Activated naive CD8-positive, alpha-beta T cell treated with anti-CD3 and anti-CD28 coated beads for 36 hours (primary cell): ENCODE measurements at places on chromosomes 2 and 18.
A peak's percentile ranks its signal among the peaks of the same experiment; 100 is the strongest.

DNA sequence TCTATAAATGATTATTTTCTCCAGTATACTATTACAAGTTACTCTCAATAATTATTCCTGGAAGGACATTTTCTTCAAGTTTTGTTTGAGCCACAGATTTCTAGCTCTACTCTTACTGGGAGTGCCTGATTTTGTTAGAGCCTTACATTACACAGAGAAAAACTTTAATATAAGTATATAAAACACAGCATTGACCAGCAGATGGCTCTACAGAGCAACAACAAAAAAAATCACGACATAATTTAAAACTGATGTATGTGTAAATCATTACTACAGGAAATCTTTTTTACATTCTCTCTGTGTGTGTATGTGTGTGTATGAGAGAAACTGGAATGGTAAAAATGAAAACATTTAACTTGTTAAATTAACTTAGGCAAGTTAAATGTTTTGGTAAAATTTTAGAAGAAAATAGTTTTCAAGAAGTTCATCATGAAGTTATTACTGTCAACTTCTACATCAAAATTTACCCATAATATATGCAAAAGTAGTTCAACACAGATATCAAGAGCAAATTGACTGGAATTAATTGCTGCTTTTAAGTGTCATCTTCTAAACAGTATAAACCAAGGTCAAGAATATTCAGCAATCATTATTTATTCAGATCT lies 103.3 kb downstream of the MDH1 start:
- DNase-seq = no peak

- DNase-seq = no peak
Measured at GRCh38 chr18:57107140-57107832, 39.6 kb upstream of the BOD1L2 start.

GRCh38 chr18:63836456-63836855 lies 51.0 kb upstream of the SERPINB2 start:
- DNase-seq = no peak

GRCh38 chr2:60230037-60230436 lies 323.4 kb downstream of the BCL11A start:
- no peak for DNase-seq

DNA sequence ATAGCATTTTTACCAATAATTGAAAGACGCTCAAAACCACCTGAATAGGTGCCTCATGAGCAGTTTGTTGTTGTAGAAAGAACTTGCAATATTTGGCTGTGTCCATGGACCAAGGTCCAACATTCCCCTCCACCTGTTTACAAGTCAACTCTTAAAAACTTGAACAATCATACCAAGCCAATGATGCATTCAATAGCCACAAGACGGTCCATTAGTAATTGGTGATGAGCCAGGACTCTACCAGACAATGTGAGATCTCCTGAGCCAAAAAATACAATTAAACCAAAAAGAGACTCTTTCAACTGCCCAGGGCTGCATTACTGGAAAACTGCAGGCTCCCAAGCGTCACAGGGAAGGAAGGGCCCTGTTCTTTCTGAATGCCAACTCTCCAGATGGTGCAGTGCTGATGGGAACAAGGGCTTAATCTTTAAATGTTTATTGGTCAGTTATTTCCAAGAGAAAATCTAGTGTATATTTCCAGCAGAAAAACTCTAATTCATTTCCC lies 118.8 kb upstream of the EPB41L3 start:
- no peak for DNase-seq

GRCh38 chr2:165698444-165698884 lies 95.6 kb downstream of the GALNT3 start:
- DNase-seq = no peak

DNA sequence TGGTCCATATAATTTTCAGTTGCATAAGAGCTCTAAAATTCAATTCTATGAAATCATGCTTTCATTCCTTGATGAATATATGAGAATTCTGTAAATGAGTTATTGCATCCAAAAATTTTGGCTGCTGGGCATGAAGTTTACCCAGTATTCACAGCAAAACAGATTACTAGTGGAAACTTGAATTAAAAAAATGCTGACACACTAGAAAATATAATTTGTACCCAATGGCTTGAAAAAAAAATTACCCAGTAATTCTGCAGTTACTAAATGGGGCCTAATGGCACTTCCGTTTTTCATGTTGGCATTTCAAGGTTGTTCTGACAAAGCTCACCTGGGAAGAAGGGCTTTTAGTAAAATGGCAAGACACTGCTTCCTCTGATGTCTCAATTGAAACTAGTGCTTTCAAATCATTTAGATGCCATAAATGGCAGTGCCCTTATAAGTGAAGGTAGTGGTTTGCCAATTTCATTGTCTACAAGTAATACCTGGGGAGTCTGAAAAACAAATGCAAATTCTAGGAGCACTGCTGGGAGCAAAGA lies 343.6 kb downstream of the TDRD15 start:
- no peak for DNase-seq

DNA sequence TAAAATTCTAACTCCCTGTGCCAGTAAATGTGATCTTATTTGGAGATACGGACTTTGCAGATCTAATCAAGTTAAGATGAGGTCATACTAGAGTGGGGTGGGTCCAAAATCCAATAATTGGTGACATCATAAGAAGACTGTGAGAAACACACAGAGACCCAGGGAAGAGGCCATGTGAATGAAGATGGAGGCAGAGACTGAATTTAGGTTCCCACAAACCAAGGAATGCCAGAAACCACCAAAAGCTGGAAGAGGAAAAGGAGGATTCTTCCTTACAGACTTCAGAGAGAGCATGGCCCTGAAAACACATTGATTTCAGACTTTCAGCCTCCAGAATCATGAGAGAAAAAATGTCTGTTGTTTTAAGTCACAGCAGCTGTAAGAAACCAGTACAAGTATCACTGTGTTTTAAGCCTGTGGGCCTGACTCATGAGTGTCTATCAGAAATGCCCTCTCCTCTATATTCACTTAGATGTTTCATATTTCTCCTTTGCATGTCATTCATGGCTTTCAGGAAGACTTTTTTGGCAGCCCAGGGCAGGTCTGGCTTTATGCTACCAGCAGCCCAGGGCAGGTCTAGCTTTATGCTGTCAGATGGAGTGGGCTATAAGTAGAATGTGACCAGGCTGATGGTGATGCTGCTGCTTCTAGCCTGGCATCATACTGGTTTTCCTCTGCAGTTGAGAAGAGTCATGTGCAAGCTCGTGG lies 100.0 kb downstream of the SPOPL start:
- DNase-seq = no peak

- no peak for DNase-seq
Measured at GRCh38 chr2:30448308-30448707, 1.3 kb downstream of the LCLAT1 start.

- DNase-seq = no peak
Measured at GRCh38 chr2:168186452-168186851, 60.9 kb downstream of the STK39 start.

- no peak for DNase-seq
Measured at GRCh38 chr2:39696838-39697237, 31.1 kb downstream of the TMEM178A start.

- no peak for DNase-seq
Measured at GRCh38 chr2:108629417-108629816, 89.9 kb upstream of the RANBP2 start.

GRCh38 chr18:54696616-54697293 lies 105.7 kb downstream of the DYNAP start:
- DNase-seq = no peak

- DNase-seq = no peak
Measured at GRCh38 chr2:191650896-191651773, 26.8 kb upstream of the NABP1 start.

GRCh38 chr2:156517419-156517818 lies 81.2 kb downstream of the GPD2 start:
- DNase-seq = no peak

DNA sequence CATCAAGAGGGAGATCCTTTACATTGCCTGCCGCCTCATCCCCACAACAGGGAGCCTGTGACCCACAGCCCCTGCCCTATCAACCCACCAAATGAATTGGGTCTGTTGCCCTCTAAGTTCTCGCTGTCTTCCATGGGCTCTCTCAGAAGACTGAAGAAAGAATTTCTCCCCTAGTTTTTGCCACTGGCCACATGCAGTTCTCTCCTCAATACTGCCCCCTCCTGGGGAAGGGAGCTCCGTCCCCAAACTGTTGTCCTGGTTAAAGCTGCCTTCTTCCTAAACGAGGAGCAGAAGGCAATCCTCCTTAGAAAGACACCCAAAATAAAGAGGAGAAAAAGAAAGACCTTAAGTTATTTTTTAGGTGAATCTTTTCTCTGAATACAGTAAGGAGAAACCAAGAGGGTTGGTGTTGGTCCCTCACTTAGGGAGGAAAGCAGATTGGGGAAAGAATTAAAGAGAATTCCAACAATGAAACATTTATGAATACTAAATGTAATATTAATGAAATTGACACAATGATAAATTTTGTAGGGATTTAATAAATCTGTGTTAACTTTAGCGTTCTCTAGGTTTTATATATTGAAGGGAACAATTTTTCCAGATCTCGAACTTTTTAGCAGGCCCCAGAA lies 31.1 kb upstream of the SATB2 start:
- peak; percentile 31 for DNase-seq

GRCh38 chr2:235666213-235666781 lies 172.5 kb downstream of the AGAP1 start:
- DNase-seq = no peak

DNA sequence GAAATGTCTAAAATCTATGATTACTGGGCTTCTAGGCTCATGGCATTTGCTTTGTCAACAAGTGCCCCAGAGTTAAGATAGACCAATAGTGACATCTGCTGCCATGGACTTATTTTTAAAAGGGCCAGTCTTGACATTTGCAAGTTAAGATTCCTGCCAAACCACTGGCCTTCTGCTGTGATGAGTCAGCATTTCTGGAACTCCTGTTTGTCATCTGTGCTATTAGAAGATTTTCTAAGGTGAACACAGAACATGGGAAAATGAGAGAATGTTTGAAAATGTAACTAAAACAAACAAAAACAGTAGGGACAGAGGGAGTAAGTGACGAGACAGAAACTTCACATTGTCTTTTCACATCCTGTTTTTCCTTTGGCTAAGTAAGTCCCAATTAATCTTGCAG lies 93.7 kb upstream of the WDR75 start:
- DNase-seq = no peak

- DNase-seq = no peak
Measured at GRCh38 chr2:157460384-157460837, 16.5 kb upstream of the CYTIP start.

- DNase-seq = no peak
Measured at GRCh38 chr2:31770741-31771140, 190.0 kb upstream of the SRD5A2 start.

DNA sequence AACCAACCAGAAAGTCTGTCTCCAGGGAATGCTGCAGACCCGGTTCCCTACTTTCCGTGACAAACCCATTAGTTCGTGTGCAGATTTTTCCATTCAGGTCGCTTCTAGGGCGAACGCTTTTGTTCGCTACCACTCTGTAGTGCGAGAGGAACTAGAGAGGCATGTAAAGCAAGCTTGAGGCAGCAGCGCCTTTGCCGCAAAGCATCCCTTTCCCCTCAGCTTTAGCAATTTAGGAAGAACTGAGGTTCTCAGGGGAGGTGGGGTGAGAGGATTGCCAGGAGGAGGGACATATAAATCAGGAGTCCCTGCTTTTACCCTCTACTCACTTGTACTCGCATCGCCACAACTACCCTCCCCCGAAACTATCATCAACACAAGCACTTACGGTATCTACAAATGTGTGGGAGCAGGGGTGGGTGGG lies 748 bp upstream of the ZNF804A start:
- DNase-seq = no peak

DNA sequence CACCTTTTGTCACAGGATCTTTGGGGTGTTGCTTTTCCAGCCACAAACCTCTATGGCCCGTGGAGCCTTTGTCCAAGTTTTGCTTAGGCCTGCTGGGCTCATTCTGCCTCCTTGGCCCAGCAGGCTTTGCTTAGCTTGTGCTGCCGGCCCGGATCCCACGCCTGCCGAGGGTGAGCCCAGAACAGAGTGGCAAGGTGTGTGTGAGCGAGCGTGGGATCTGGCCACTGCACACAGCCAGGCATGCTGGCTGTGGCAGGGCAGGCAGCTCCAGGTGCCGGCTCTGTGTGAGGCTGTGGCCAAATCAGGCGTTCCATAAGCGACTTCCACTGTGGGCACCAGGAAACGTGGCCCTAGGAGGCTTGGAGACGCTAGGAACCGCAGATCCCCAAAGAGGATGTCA lies 97.5 kb downstream of the ATP9B start:
- DNase-seq = no peak

DNA sequence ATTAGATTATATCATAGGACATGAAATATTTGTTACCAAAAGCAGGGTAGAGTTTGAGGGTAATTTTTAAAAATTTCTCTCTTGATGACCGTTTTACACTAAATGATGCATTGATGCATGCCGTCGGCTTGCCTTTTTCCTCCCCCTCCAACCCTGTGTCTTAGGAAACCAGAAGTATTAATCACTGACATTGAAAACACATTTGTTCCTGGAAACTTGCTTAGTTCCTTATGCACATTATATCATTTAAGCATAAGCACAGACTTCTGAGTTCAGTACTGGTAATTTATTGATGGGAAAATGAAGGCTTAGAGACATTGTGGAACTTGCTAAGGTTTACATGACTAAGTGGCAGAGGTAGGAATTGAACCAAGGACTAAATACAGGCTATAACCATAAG lies 206.3 kb upstream of the SPHKAP start:
- DNase-seq = no peak

DNA sequence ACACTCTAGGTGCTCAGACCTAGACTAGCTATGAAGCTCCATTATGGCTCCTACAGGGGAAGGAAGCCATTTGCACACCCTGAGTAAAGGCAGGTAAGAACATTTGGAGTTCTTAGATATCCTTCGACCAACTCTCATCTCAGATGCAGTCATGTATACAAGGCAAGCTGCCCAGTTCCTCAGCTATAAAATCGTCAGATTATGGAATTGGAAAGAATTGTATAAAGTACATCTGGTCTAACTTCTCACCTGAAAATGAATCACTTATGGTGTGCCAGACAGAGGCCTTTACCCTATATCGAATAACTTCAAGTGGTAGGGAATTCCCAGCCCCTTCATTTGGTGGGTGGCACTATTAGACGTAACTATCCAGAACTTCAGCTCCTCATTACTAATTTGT lies 79.3 kb downstream of the VIT start:
- DNase-seq = no peak

- DNase-seq = peak; percentile 70
Measured at GRCh38 chr2:158457092-158457825, 507 bp downstream of the PKP4 start.

- no peak for DNase-seq
Measured at GRCh38 chr2:185279999-185280398, 458.6 kb upstream of the FSIP2 start.

DNA sequence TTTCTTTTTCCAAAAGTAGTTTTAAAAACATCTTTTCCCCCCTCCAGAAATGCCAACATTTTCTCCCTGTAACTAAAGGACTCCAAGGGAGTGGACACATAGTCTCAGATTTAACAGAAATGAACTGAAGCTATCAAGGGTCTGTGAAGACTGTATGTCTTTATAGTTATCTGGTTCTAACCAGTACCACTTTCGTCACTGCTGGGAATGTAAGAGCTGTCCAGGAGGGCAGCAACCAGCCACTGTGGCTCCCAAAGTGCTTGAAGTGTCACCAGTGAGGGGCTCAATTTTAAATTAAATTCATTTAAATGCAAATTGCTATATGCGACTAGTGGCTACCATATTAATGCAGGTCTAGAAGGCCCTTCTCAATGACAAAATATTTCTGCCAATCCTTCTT lies 15.0 kb downstream of the RNF149 start:
- DNase-seq = no peak

- DNase-seq = no peak
Measured at GRCh38 chr18:60549338-60549960, 176.9 kb upstream of the MC4R start.
